Activated CD4-positive, alpha-beta T cell treated with anti-CD3 and anti-CD28 coated beads, Interleukin-2, amount 10 ng/mL, durations not matched to agents 24 days and 14 days (primary cell): ENCODE measurements at places on chromosomes 5 and 9. TPM values are rescaled to one million over a fixed set of nuclear protein-coding genes. Genes with fewer than 3 reads are reported as not detected.
A peak's percentile ranks its signal among the peaks of the same experiment; 100 is the strongest.

DNA sequence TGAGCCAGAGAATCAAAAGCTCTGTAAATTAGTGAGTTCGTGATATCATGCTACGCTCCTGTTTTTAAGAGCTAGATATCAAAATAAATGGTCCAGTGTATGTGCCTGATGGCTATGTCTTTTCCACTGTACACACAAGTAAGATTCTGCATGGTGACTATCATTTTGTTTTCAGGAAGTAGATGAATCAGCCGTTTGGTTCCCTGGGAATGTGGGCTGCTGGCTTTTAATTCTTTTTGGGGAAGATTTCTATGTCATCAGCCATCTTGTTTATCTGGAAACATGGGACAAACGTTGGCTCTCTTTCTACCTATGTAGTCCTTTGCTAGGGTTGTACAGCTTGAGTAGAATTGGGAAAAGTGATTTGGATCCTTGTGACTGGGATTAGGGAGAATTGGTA lies 126.7 kb downstream of the GRIA1 start:
- H3K4me3 ChIP-seq = no peak overlapping the region
- DNase-seq = no peak
- H3K27ac ChIP-seq = no peak overlapping the region
- no peaks in the 10 kb centered on the region for H3K4me1 ChIP-seq
- no peaks in the 10 kb centered on the region for H3K36me3 ChIP-seq
- no peaks in the 10 kb centered on the region for H3K27me3 ChIP-seq

DNA sequence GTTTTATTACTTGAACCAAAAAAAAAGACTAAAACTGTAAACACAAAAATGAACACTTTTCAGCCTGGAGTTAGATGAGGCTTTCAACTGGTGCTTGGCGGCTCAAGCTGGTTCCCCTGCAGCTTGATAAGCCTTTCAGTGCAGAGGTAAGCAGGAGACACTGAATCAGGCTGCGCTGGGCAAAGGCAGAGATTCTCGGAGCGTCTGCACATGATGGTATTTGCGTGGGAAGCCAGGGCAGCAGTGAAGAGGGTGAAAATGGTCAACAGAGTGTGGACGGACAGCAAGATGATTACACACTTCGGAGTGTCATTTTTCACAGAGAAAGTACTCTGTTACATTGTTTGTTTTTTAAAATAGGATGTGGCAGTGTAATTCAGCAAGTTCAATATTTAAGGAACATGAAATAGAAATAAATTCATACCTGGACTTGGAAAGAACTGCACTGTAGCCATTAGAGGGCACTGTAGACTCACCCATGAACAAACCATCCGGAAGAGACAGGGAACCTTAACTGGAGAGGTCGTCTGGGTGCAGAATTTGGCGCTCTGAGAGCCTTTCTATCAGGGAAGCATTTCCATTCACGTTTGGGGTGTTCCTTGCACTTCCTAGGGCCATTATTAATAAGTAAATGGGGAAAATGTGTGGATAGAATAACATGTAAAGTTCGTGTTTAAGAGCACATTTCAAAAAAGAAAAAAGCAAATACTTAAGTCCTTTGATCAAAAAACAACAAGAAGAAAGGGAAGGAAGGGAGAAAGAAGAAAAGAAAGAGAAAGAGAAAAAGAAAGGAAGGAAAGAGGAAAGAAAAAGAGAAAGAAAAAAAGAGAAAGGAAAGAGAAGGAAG lies 69.8 kb downstream of the ICE1 start:
- DNase-seq = peak; percentile 85
- H3K27ac ChIP-seq = peak overlapping the region; percentile 8
- H3K27me3 ChIP-seq = peaks cover 10% of the 10 kb centered on the region
- H3K36me3 ChIP-seq = peaks cover 8% of the 10 kb centered on the region

GRCh38 chr5:64026493-64026892 lies 64.2 kb upstream of the HTR1A start:
- no peak for DNase-seq
- H3K4me3 ChIP-seq = no peak overlapping the region
- no peaks in the 10 kb centered on the region for H3K4me1 ChIP-seq
- no peaks in the 10 kb centered on the region for H3K27me3 ChIP-seq
- no peak overlapping the region for H3K27ac ChIP-seq

GRCh38 chr9:93172666-93173364 lies 11.1 kb upstream of the WNK2 start:
- H3K27ac ChIP-seq = no peak overlapping the region
- H3K36me3 ChIP-seq = no peaks in the 10 kb centered on the region
- H3K4me1 ChIP-seq = peaks cover 2% of the 10 kb centered on the region
- H3K4me3 ChIP-seq = no peak overlapping the region
- H3K27me3 ChIP-seq = peaks cover 2% of the 10 kb centered on the region
- no peak for DNase-seq

ZNF300 gene
- 0.47 and 0.54 TPM in 2 replicates for total RNA-seq

SPATA6L gene
- total RNA-seq = not detected in 2 replicates

ICE1 gene
- 35.6 and 36.9 TPM in 2 replicates for total RNA-seq
